ENCODE measurements at places on chromosomes 2 and 18. TPM values are rescaled to one million over a fixed set of nuclear protein-coding genes. Genes with fewer than 3 reads are reported as not detected.

Gene CHST10
- total RNA-seq = 18.6 TPM

DNA sequence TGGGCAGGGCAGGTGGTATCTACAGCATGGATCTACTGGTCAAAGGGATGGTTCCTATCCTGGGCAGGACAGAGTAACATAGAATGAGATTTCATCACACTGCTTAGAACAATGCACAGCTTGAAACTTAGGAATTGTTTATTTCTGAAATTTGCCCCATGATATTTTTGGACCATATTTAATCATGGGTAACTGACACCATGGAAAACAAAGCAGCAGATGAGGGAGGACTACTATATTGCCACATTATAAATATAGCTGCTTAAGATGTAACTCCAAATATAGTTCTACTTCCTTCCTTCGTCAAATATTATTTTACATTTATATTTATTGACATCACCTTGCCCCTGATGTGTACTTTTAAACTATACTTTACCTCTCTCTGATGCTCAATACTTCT lies 254.7 kb downstream of the PTPRM start:
- DNase-seq = no peak

Gene BOLL
- total RNA-seq = not detected

- no peak for DNase-seq
Measured at GRCh38 chr2:118114863-118115262, 26.6 kb downstream of the INSIG2 start.

Gene BMP10
- not detected for total RNA-seq

Gene MYO1B
- total RNA-seq = 87.6 TPM

Gene CYBRD1
- 49.7 TPM for total RNA-seq

Gene DNAJC5G
- total RNA-seq = not detected

Gene CROCC2
- not detected for total RNA-seq

- no peak for DNase-seq
Measured at GRCh38 chr2:73700661-73701447, 36.3 kb downstream of the TPRKB start.

- peak; percentile 78 for DNase-seq
Measured at GRCh38 chr18:60019463-60019840, 119.7 kb downstream of the PMAIP1 start.

Gene PLGLB2
- not detected for total RNA-seq

Gene STK11IP
- total RNA-seq = 11.7 TPM

DNA sequence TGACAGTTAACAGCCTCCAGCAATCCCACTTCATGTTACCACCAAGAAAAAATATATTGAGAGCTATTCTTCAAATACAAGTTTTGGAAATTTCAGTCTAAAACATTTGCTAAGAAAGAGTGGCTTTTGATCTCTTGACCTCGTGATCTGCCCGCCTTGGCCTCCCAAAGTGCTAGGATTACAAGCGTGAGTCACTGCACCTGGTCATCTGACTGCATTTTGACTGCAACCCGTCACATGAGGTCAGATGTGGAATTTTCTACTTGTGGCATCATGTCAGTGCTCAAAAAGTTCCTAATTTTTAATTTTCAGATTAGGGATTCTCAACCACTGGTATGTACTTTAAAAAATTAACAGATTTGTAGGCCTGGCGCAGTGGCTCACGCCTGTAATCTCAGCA lies 9.1 kb upstream of the CLK1 start:
- no peak for DNase-seq

Gene ACVR2A
- 11.0 TPM for total RNA-seq

Gene ZNF521
- 0.16 TPM for total RNA-seq

DNA sequence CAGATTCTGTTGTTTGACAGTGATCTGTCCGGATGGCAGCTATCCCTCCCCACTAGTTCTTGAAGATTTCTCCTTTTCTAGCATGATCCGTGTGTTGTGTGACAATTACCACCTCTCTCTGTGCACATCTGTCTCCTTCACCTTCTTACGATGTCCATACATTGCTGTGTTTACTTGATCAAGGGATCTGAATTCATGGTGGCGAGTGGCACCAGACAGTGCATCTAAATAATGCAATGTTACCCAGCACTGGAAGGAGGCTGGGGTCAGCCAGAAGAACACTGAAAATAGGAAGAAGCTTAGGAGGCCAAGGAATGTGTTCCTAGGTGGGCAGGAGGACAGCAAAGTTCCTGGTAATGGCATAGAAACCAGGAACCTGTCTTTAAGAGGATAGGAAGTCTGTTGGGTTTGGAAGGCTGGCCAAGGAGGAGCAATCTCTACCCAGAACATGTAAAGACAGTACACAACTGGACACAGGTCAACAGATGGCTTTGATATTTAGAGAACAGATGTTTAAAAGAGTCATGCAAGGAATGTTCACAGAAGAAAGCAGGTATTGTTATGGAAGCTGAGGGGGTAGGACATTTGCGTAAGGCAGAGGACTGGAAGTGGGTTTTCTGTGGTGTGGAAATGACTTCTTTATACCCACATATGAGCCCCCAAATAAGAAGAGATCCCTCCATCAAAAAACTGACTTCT lies 126.4 kb downstream of the HRH4 start:
- DNase-seq = no peak

DNA sequence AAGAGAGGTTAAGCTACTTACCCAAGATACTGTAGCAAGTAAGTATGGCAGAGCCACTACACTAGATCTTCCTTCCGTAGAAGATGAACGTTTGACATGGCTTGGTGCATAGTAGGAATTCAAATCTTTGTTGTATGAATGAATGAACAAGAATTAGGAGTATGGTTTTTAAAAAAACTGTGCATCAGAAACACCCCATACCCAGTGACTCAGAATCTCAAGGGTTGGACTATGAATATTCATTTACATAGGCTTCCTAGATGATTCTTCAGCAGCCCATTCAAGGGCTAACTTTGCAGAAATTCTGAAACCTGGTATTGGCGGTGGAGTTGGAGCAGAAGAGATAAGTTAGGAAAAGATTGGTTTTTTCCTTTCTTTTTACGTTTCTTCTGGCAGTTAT lies 5.4 kb downstream of the ACTR3 start:
- no peak for DNase-seq

- no peak for DNase-seq
Measured at GRCh38 chr18:79491081-79491551, 95.4 kb downstream of the NFATC1 start.

GRCh38 chr2:216017365-216017764 lies 4.0 kb upstream of the MREG start:
- no peak for DNase-seq

Gene MYL12A
- 1,425 TPM for total RNA-seq

DNA sequence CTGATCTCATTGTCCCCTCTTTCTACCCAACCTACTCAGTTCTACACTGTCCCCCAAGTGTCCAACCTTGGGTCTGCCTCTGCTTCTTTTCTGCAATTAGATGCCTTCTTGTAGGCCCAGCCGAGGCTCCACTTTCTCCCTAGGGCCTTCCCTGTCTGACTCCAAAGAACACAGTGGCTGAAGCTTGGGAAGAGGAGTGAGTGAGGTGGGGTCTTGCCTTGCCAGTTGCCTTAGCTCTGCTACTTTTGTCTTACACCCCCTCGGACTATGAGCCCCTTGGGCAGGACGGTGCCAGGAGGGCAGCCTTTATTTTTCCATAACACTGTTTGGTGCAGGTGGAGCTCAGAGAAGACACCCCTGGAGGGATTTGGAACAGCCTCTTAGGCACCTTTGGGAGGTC lies 345.1 kb downstream of the CYP26B1 start:
- DNase-seq = no peak

DNA sequence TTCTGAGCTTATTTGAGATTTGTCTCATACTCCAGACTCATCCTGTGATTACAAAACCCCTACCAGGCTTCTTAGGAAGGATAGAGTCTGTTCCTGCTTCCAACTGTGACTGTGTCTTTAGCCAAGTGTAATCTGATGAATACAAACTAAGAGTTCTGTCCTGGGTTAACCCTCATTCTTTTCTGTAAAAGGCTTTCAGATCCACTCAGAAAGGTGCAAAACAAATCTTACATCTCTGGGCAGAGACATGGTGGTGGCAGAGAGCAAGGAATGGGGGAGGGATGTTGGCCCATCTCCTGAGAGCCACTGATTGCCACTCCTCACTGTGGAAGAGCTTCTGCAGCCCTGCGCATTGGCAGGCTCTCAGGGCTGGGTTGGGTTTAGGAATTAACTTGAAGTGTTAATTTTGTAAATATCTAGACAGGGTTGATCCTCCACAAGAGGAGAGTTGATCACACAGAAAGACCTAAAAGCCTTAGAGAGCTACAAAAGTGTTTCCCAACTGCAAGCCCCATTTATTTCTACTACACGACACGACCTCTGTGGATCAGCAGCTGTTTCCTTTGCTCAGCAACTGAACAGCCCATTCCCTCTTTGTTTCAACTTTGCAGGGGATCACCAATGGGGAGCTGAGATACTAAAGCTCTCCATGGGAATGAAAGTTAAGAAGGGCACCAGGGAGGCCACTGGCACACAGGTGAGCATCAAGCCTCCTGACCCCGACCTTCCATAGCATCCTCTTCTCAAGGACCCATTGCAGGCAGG lies 23.7 kb upstream of the SPTBN1 start:
- DNase-seq = no peak

Gene LRPPRC
- total RNA-seq = 50.7 TPM

Gene LCT
- not detected for total RNA-seq

Gene RAMP1
- 1.7 TPM for total RNA-seq

Gene TDRD15
- total RNA-seq = not detected

GRCh38 chr2:54063967-54064535 lies 51.4 kb upstream of the ACYP2 start:
- DNase-seq = no peak

GRCh38 chr2:110883406-110883805 lies 151.0 kb downstream of the ACOXL start:
- DNase-seq = no peak

Gene DYNAP
- total RNA-seq = not detected

DNA sequence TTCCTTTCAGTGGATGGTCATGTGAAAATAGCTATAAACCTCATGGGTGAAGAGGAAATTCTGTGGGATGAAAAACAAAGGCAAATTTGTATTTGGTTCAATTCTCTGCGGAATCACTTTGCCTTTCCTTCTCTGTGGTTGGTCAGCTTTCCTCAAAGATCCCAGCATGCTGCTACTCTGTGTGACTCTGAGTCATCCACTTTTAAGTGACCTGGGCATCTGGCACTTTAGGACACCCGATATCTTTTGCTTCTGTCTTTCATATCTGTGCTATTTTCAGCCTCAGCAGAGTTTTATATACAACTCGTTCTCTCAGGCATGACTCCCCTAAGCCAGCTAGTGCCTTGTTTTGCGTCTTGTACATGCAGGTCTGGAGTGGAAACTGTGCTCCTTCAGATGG lies 217.0 kb upstream of the PIEZO2 start:
- DNase-seq = peak; percentile 49

- DNase-seq = no peak
Measured at GRCh38 chr18:29154196-29154757, 977.3 kb upstream of the CDH2 start.

Gene LYG2
- total RNA-seq = not detected

GRCh38 chr2:15846626-15847025 lies 93.7 kb upstream of the MYCN start:
- DNase-seq = no peak

Gene CCDC74A
- total RNA-seq = 4.3 TPM

DNA sequence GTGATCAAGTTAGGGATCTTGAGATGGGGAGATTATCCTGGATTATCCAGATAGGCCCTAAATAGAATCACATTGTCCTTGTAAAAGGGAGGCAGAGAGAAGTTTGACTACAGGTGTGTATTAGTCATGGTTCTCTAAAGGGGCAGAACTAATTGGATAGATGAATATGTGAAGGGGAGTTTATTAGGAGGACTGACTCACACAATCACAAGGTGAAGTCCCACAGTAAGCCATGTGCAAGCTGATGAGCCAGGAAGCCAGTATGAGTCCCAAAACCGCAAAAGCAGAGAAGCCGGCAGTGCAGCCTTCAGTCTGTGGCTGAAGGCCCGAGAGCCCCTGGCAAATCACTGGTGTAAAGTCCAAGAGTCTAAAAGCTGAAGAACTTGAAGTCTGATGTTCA lies 275.8 kb downstream of the KCNS3 start:
- DNase-seq = no peak

Gene SLC4A3
- total RNA-seq = 4.0 TPM

GRCh38 chr2:51220606-51221005 lies 188.7 kb upstream of the NRXN1 start:
- DNase-seq = no peak

DNA sequence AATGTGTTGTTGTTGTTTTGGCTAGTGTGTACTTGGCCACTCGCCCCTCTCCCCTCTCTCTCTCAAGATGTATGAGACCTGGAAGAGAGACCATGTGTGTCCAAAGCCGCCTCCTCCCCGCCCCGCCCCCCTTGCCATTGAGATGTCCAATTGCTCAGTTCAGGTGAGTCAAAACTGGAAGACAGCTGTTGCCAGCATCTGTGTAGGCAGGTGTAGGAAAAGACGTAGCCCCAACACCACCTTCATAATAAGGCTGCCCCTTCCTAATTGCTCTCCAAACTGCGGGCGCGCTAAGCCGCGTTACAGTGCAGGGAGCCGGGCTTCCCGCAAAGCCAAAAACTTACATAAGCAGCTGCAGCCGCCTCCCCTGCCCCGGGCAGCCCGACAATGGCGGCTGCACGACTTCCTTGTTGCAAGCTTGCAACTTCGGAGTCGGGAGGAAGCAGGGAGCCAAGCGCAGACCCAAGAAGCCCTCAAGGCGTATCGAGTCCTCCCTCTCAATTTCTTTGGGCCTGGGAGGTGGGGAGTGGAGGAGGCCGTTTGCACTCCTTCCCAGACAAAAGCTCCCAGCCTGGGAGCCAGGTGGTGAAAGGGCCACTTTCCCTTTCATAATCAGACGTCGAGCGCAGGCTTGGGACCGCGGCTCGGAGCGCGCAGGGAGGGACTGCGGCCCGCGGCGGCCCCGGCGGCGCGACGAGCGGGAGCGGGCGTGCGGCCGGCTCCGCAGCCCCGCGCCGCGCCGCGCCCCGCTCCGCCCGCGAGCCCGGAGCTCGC lies 882 bp downstream of the ZBTB14 start:
- DNase-seq = peak; percentile 49

GRCh38 chr2:129192841-129193253 lies 786.6 kb upstream of the RAB6C start:
- DNase-seq = no peak

GRCh38 chr18:64083916-64084315 lies 65.0 kb downstream of the LINC00305 start:
- DNase-seq = no peak

DNA sequence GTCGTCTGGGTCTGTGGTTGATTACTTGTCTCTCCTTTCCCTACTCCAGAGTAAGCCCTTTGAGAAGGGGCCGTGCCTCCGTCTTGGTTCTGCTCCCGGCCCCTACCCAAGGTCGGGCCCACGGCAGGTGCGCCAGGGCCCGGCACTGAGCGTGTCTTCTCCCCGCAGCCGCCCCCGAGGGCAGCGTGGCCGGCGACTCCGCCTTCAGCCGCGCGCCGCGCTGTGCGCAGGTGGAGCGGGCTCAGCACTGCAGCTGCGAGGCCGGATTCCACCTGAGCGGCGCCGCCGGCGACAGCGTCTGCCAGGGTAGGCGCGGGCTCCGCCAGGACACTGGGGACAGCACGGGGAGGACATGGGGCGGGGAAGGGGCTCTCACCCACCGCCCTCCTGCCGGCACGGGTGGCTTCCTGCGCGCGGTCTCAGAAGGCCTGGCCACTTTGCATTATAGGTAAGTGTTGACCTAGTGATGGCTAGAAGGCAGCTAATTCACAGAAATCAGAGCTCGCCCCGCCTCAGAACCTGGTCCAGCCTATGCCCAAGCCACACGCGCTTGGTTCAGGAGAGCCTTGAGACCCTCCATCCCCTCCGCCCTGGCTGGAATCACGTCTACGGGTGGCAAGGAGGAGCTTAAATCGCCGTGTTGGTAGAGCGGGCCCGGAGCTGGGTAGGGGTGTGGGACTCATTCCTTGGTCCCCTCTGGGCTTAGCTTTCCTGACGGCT lies 43.5 kb downstream of the FBLN7 start:
- no peak for DNase-seq
